SJSA1 (cell line): ENCODE measurements at places on chromosomes 2 and 18. TPM values are rescaled to one million over a fixed set of nuclear protein-coding genes. Genes with fewer than 3 reads are reported as not detected.

Gene CAMKMT
- 4.7 and 11.6 TPM in 2 replicates for total RNA-seq

Gene GULP1
- 108 and 135 TPM in 2 replicates for total RNA-seq

Gene SPC25
- total RNA-seq, result 53.0 and 64.8 TPM in 2 replicates

GRCh38 chr2:54000524-54000923 is 29.7 kb upstream of the PSME4 start:
- DNase-seq, result no peak

DNA sequence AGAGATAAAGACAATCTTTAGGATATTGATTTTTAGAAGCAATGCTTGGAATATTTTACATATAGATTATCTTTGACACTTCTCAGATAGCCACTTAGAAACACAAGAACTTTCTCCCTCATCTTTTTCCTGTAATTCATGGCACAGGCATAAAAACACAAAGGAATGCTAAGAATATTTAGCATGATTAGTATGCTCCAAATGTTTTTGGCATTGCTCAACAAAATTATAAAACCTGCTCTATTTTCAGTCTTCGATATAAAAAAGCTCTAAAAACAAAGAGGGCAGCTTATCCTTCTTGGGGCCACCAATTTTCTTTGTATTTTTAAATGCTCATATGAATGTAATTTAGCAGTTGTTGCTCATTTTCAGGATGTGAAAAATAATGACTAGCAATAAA is 90.8 kb downstream of the RAD51AP2 start:
- no peak for DNase-seq

GRCh38 chr18:48815581-48816324 is 135.0 kb downstream of the SMAD7 start:
- peak; percentile 39 for DNase-seq
